A549 treated with CORT108297 at 1 μM for 4 hours (cell line): ENCODE measurements at places on chromosomes 1 and 21. TPM values are rescaled to one million over a fixed set of nuclear protein-coding genes. Genes with fewer than 3 reads are reported as not detected.

The C1QC gene
- total RNA-seq: not detected in 5 replicates

The STIL gene
- 9.6 to 10.7 TPM (median 10.1 TPM) in 5 replicates for total RNA-seq

The KIAA0040 gene
- total RNA-seq: 0.39 to 0.67 TPM (median 0.53 TPM) in 5 replicates

The RCSD1 gene
- 0.05 to 0.09 TPM (median 0.05 TPM) in 5 replicates for total RNA-seq

The IL19 gene
- total RNA-seq: not detected in 5 replicates

The HIVEP3 gene
- 2.6 to 3.3 TPM (median 2.8 TPM) in 5 replicates for total RNA-seq

The NDUFS2 gene
- 78.3 to 97.7 TPM (median 84.9 TPM) in 5 replicates for total RNA-seq

The FABP3 gene
- not detected in 5 replicates for total RNA-seq

The LCE1E gene
- 0.31 TPM in 1 of 5 replicates, not detected in the others for total RNA-seq

The C1orf94 gene
- not detected in 5 replicates for total RNA-seq

The RBM15 gene
- 7.9 to 9.5 TPM (median 8.0 TPM) in 5 replicates for total RNA-seq

The CRNN gene
- total RNA-seq: not detected in 5 replicates

The ERICH3 gene
- total RNA-seq: not detected in 5 replicates

The FMO1 gene
- not detected in 5 replicates for total RNA-seq

The MECR gene
- 19.2 to 23.2 TPM (median 20.7 TPM) in 5 replicates for total RNA-seq

The FBXO2 gene
- total RNA-seq: 6.4 to 11.2 TPM (median 9.0 TPM) in 5 replicates

The SELL gene
- 0.14 to 0.36 TPM (median 0.19 TPM) in 5 replicates for total RNA-seq

The TAS1R1 gene
- not detected in 5 replicates for total RNA-seq

The IVL gene
- 0.03 to 0.06 TPM in 2 of 5 replicates, not detected in the others for total RNA-seq

The CD5L gene
- not detected in 5 replicates for total RNA-seq

The CATSPERE gene
- 0.02 to 0.22 TPM (median 0.09 TPM) in 5 replicates for total RNA-seq

The DNASE2B gene
- total RNA-seq: not detected in 5 replicates

The ELAVL4 gene
- not detected in 5 replicates for total RNA-seq

The CENPF gene
- total RNA-seq: 60.4 to 119 TPM (median 73.5 TPM) in 5 replicates

The C1QA gene
- not detected in 5 replicates for total RNA-seq

The CRP gene
- not detected in 5 replicates for total RNA-seq

The SORT1 gene
- 3.1 to 4.5 TPM (median 3.3 TPM) in 5 replicates for total RNA-seq

The HMCN1 gene
- total RNA-seq: 0.02 to 0.13 TPM (median 0.06 TPM) in 5 replicates

The IL6R gene
- 16.8 to 23.9 TPM (median 18.5 TPM) in 5 replicates for total RNA-seq

The GSTM2 gene
- 3.6 to 4.3 TPM (median 3.7 TPM) in 5 replicates for total RNA-seq

The PLCH2 gene
- total RNA-seq: 0.16 to 0.33 TPM (median 0.28 TPM) in 5 replicates

The OR2L13 gene
- not detected in 5 replicates for total RNA-seq

The LMX1A gene
- 0.02 TPM in 1 of 5 replicates, not detected in the others for total RNA-seq

The AADACL4 gene
- total RNA-seq: not detected in 5 replicates

The KCNA2 gene
- total RNA-seq: 0.02 to 0.13 TPM (median 0.02 TPM) in 5 replicates

The SLX9 gene
- total RNA-seq: 36.5 to 58.3 TPM (median 56.7 TPM) in 5 replicates

The FMO2 gene
- not detected in 5 replicates for total RNA-seq

The TEX38 gene
- 0.15 TPM in 1 of 5 replicates, not detected in the others for total RNA-seq

The PROX1 gene
- total RNA-seq: 0.03 to 0.12 TPM (median 0.03 TPM) in 5 replicates

The PM20D1 gene
- not detected in 5 replicates for total RNA-seq

The YIPF1 gene
- total RNA-seq: 12.4 to 14.0 TPM (median 12.8 TPM) in 5 replicates

The DCLRE1B gene
- total RNA-seq: 8.3 to 9.9 TPM (median 9.5 TPM) in 5 replicates

The BRINP2 gene
- total RNA-seq: 0.08 to 0.17 TPM (median 0.11 TPM) in 5 replicates

The CFHR1 gene
- 0.20 to 0.27 TPM in 2 of 5 replicates, not detected in the others for total RNA-seq

The CFHR4 gene
- not detected in 5 replicates for total RNA-seq

The ERO1B gene
- 2.3 to 3.6 TPM (median 3.0 TPM) in 5 replicates for total RNA-seq

The SPATA17 gene
- total RNA-seq: 2.0 to 2.8 TPM (median 2.7 TPM) in 5 replicates

The INKA2 gene
- 1.5 to 2.9 TPM (median 1.9 TPM) in 5 replicates for total RNA-seq

The STYXL2 gene
- not detected in 5 replicates for total RNA-seq

The CDCA8 gene
- 45.8 to 49.2 TPM (median 46.8 TPM) in 5 replicates for total RNA-seq

The GBP5 gene
- total RNA-seq: 0.03 TPM in 2 of 5 replicates, not detected in the others

The DNAI4 gene
- total RNA-seq: 0.43 to 1.8 TPM (median 0.65 TPM) in 5 replicates

The HCRTR1 gene
- 0.04 TPM in 1 of 5 replicates, not detected in the others for total RNA-seq

The RNU1-3 gene
- 11.7 TPM in 1 of 5 replicates, not detected in the others for total RNA-seq
